Osteocyte (in vitro differentiated cells): ENCODE measurements at places on chromosomes 3 and 15.

- no peak for DNase-seq
Observed at GRCh38 chr3:64266065-64266931, 41.0 kb upstream of the PRICKLE2 start.

- no peak for DNase-seq
Observed at GRCh38 chr3:149536429-149536828, 61.9 kb downstream of the TM4SF4 start.

DNA sequence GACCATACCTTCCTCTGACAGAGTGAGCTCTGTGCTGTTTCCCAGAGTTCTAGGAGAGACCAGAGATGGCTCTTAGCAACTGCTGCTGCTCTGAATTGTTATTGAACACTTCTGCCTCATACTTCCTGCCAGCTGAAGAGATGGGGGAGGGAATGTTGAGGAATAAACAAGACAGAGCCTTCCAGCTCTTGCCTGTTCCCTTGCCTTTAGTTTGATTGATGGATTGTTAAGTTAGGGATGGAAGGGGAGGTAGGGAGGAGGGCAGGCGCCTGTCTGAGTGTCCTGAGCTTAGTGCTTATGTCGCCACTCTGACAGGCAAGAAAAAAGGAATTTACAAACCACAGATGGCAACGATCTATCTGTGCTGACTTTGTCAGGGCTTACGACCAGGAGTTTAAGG lies 42.8 kb downstream of the ZNF609 start:
- no peak for DNase-seq

GRCh38 chr3:163812006-163812405 lies 1266.3 kb downstream of the SI start:
- DNase-seq = no peak

DNA sequence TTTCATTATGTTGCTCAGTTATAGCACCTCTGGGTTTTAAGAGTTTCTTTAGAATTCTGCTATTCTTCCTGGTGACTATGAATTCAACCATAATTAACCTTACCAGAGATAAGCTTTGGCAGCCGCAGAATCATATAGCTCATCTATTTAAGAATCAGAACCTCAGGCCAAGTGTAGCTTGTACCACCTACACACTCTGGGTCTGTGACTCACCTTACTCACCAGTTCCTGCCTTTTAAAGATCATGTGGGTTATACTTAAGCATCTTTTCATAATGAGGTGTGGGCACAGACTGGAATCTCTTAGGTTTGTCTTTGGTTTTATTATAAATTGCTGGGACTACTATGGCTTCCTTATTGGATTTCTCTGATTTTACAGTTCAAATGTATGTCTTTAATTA lies 21.9 kb downstream of the CDV3 start:
- no peak for DNase-seq

GRCh38 chr3:112976001-112976400 lies 1.1 kb upstream of the CD200R1 start:
- DNase-seq = no peak

GRCh38 chr15:100703032-100703578 lies 100.7 kb downstream of the ASB7 start:
- DNase-seq = no peak

- DNase-seq = no peak
Observed at GRCh38 chr15:98416222-98416855, 232.0 kb upstream of the IGF1R start.

DNA sequence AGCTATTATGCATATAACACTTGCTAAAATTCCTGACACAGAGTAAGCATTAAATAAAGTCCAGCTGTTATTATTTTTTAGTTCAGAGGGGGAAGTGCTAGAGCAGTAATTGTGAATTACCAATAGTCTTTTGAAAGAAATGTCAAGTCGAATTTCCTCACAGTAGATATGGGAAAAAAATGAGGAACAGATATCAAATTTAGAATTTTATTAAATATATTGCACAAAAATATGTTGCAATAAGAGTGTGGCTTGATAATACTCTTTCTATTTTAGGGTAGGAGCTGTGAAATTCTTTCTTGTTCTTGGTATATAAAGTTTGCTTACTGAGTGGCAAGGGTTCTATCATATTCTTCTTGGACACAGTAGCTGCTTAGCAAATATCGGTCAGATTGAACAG lies 181.3 kb downstream of the NFKBIZ start:
- DNase-seq = no peak

DNA sequence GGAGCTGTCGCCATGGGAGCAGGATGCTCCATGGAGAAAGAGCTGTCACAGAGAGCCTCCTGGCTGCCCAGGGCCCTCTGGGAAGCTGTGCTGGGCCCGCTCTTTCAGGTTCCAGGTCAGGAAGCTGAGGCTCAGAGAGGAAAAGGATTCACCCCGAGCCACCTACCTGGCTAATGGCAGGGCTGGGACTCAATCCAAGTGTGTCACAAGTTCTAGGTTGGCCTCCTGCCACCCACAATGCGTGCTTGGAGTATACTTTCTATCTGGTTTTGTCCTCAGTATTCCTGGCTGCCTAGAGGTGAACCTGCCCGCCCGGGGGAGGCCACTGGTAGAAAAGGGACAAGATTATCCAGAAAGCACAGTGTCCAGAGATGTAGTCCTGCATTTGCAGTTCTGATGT lies 23.6 kb downstream of the FAH start:
- DNase-seq = no peak
